ENCODE measurements at places on chromosomes 1 and 21. TPM values are rescaled to one million over a fixed set of nuclear protein-coding genes. Genes with fewer than 3 reads are reported as not detected.

- no peak for DNase-seq
These were observed 3.9 kb upstream of the NHLH1 start for GRCh38 chr1:160363010-160363409.

DNA sequence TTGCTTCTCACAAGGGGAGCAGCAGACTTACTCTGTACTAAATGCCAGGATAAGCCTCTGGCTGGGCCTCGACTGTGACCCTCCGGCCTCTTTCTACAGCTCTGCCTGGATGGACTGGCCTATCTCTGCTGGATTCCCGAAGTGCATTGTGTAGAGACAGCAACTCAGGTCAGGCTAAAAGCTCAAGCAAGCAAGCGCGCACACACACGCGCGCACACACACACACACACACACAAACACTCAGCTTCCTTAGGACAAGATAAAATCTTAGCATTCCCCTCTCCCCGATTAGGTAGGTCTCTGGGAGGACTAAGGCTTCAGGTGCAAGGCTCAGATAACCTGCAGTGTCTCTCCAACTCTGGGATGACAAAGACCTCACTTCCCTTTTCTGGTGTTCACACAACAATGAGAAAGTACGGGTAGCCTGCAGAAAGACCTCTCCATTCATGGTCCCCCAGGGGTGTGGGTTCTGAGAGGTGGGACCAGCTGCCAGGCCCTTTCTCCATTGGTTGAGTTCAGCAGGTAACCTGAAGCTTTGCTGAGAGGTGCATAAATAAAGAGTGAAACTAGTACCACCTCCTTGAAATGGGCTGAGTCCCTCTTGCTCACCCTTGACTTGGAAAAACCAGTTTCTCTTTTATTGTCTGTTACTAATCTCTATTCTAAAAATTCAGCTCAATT, 155.1 kb upstream of the CAMK1G start:
- no peak for DNase-seq

TARBP1 gene
- total RNA-seq, result 12.4 TPM

DNA sequence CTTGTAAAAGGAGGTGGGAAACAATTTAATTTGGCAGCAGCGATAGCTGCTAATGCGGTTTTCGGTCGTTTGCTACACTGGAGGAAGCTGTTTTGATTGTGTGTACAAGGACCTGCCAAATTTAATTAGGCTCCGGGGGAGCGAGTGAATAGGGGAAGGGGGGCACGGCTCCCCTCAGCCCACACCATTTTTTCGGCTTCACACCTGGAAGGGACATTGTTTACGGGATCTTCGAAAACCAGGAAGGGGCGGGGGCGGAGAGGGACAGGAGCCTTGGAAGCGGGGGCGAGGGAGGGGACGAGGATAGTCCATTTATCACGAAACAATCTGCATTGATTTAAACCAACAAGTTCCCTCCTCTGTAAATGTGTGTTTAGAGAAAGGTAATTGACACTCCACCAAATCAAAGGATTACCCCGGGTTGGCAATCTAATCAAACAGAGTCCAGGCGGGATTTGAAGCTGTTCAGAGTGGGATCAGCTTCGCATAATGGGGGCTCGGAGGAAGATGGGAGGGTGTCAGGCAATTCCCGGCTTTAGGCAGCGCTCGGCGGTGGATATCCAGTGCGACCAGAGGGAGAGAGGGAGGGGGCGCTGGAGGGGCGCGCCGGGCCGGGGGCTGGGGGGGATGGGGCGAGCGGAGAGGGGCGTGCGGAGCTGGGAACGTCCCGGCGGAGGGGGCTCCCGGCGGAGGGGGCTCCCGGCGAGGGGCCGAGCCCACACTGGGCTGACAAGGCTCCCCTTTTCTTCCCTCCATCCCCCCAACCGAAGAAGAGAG, 9.8 kb downstream of the PAX7 start:
- no peak for DNase-seq

DNA sequence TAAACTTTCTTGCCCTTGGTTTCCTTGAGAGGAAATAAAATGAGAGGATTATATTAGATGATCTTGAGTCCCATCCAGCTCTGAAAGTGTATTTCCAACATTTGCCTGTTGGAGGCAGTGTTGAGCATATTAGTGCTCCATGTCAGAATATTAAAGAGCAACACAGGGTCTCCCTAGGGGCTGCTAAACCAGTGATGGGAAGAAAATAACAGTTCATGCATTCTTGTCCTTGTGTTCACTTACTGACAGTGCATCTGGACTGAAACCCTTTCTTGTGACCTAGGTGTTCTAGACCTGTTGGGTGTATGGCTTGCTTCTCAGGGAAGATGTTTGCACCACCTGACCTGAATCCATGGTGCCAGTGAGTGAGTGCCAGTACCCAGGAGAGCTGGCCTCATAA, 124.7 kb upstream of the KIAA0040 start:
- DNase-seq, result no peak

- no peak for DNase-seq
These were observed at the start of gene THEM5 for GRCh38 chr1:151853411-151853943. Gene THEM5, minus strand, starts transcription at chr1:151853712. Its CDS starts 147 bp downstream, at chr1:151853565.

CCDC17 gene
- 3.3 TPM for total RNA-seq

GRCh38 chr1:14871218-14871970, 272.9 kb downstream of the KAZN start:
- DNase-seq, result no peak

PLEKHA6 gene
- 19.6 TPM for total RNA-seq

SDC3 gene
- 64.7 TPM for total RNA-seq

DNA sequence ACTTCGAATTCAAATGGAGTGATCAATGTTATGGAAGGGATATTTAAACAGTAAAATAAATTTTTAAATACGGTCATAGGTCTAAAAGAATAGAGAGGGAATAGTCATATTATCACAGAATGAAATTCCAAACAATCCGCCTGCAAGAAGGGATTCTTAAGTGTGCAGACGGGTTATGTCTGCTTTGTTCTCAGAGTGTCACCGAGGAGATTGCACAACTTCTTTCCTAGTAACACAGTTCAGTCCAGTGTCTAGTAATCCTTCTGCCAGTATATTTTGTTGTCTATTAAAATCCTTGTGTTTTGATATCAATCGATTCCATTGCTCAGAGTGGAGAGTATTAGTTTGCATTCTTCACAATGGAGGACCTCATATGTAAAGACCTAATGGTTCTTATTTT, 48.4 kb downstream of the LRRC53 start:
- DNase-seq, result no peak

DNA sequence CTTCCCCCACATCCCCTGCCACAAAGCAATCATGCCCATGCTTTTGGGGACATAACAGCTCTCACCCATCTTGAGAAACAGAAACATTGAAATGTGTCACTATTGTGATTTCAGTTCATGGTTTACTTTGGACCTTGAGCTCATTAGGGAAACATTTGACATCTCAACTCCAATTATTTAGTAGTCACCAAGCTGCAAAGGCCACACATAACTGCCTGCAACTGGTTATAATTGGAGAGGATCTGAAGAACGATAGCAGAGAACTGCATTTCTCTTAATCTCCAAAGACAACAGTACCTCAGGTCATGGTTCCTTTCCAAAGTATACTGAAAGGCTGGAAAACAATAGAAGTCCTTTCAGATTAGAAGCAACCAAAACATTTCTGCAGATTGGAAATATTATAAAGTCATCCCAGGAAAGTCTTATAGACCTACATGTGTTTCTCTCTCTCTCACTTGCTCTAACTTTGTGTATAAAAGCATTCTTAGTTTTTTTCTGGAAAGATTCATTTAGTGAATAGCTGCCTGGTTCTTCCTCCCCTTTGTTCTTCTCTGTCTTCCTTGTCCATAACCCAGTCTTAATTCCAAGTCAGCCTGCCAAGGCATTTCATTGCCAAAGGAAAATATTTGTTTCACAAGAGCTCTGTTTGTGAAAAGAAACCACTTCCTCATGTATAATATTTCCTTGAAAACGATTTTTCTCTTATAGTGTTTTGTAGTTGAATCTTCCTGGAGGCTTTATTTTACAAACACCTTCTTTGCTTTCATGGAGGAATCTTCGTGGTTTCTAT, 426.8 kb downstream of the ADGRL2 start:
- DNase-seq, result no peak

DHX9 gene
- total RNA-seq, result 91.5 TPM

Data from aorta (tissue), 5 donors.